Cerebellar cortex (tissue), 1 donor: ENCODE measurements at places on chromosomes 11 and 22.

DNA sequence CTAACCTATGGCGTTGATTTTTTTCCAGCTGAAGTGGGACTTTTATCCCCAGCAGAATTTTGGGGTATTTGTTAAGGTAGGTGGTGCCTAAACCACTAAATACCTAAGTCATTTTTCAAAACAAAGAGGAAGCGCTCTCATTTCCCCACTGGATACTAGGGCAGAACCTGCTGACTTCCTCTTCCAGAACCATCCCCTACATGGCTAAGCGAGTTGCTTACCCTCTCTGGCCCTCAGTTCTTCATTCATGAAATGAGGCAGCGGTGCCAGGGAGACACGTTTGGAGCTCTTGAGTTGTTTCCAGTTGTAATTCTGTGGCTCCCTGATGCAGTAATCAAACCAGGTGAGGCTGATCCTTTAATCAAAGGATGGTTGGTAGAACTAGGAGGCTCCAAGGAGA lies 10.0 kb upstream of the MTMR3 start:
- DNase-seq = no peak

DNA sequence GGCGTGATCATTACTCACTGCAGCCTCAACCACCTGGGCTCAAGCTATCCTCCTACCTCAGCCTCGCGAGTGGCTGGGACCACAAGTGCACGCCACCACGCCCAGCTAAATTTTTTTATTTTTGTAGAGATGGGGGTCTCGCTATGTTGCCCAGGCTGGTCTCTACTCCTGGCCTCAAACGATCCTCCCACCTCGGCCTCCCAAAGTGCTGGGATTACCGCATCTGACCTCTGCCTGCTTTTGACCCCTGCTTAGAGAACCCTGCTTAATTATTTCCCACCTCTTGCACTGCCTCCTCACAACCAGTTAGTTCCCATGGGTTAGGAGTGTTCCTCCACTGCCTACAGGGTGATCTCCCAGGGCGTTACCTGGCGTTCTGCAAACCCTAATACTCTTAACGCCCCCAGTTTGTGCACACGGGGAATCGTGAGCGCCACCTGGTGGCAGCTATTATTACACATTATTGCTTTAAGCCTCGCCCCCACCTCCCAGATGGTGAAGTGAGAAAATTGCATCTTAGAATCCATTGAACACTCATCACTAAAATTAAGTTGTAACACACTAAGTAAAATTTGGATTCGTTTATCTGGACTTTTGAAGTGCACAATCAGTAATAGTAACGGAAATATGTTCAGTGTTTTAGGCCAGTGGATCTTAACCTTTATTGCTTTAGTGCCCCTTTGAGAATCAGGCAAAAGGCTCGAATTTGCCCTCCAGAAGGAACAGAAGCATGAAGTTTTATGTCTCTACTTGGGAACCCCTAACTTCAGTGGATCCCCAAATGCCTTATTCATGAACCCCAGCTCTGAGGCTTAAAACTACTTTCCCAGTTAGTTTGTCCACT lies 61.4 kb upstream of the ASPHD2 start:
- DNase-seq = peak; percentile 49

- DNase-seq = no peak
Measured at GRCh38 chr11:97850701-97851100, 1170.0 kb upstream of the CNTN5 start.

DNA sequence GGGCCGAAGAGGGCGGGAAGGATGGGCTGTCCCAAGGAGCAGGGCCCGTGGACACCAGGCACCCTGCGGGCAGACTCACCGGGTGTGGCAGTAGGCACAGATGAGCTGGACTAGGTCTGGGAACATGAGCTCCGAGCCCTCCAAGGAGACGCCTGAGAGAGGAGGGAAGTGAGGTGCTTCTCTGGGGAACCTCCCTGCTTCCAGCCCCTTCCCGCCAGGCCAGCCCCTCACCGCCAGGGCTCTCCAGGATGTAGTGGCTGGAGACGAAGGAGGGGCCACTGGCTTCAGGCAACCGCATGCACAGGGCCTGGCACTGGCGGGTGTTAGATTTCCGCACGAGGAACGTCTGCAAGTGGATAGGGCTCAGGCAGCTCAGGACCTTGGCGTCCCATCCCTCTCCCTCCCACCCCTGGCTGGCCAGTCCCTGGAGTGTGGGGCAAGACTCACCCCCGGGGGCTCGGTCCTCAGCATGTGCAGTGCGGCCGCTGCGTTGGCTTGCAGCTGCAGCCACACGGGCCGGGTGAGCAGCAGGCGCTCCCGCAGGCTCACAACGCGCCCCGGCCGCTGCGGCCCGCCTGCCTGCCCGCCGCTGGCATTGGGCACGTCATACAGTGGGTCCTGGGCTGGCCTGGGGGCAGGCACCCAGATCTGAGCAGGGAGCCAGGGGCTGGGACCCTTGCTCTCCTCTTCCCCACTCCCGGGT lies 552 bp downstream of the RIN1 start:
- DNase-seq = peak; percentile 50

GRCh38 chr11:124898711-124899110 lies 1.0 kb upstream of the ROBO4 start:
- DNase-seq = peak; percentile 39

DNA sequence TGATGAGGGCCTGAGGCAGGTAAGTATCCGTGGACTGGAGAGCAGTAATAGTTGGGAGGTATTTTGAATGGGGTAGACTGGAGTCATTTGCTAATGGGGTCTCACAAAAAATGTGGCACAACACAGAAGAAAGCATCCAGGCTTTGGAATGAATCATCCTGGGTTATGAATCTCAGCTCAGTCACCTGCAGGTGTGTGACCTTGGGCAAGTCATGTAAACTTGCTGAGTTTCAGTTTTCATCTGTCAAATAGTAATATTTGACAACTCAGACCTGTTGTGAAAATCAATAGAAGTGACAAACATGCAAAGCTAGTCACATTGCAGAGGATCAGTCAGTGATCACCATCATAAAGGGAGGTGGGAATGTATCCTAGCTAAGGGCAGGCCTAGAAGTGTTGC lies 232.0 kb upstream of the TENM4 start:
- DNase-seq = no peak

DNA sequence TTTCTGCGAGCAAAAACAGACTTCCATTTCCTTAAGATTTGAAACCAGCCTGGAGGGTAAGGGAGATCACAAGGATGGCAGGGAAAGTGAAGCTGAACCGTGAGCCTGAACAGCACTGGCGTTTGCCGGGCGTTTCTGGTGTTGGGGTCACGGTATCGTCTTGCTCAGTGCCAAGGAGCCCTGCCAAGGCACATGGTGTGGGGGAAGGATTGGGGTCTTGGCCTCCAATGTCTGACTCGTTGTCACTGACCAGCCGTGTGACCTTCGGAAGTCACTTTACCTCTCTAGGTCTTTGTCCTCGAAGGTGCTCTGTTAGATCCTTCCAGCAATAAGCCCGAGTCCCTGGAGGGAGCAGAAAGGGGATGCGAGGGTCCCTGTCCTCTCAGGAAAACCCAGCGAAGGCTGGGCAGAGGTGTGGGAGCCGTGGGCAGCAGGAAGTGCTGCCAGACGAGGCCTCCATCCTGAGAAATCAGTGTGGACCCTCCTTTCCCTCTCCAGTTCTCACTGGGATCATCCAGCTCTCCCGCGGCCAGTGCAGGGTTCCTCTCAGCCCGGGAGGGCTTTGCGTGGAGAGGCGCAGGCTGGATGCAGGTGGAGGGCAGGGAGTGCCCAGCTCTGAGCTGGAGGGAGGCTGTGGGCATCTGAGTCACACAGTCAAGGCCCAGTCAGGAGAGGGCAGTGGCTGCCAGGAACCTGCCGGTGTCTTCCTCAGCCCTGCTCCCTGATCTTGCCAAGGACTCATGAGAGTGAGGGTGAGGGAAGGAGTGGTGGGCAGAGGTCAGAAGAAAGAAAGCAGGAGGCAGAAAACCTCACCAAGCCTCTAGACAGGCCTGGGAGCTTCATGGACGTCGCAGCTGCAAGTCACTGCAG lies 18.9 kb downstream of the TOM1 start:
- DNase-seq = no peak

DNA sequence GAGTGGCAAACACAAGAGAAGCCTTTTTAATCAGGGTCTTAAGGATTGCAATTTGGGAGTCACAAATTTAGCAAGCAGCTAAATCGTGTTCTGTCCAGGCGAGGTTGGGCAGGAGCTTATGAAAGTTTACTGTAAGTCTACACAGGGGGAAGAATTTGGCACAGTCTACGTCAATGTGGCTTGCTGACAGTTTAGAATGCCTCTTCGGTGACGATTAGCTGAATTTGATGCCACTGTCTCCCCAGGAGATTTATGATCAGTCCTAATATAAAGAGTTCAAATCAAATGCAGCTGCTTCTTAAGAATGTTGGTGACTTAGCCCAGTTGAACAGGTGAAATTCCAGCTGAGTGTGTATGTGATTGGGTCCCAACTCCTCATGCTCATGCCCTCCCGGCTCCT lies 114.1 kb upstream of the CLPB start:
- no peak for DNase-seq

DNA sequence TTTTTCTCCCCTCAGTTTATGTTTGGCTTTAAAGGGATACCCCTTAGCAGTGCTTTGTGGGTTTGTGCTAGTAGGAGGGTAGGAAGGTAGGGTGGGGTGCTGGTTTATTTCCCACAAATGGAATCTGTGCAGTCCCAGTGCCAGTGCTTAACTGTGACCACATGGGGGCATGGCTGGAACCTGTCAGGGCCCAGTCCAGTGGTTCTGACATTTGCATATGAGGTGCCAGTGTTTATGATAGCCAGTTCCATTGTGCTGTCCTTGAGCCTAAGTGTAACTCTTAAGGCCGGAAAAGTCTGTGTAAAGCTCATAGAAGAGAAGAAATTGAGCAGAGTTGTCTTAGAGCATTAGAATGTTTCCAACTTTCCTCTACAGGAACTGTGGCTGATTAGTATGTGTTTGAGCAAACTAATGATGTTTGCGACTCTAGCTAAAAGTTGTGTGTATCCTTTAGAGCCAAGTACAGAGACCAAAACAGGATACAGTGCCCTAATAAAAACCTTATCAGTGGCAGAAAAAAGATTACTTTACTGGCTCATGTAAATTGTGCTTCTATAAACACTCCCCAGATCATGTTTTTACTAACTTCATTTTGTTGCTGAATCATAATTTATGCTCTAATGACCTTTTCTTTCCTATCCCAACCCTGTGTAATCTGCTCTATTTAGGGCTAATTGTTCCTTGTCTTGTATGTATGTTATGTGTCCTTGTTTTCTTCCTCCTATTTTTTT lies 38.1 kb downstream of the DIXDC1 start:
- DNase-seq = no peak

DNA sequence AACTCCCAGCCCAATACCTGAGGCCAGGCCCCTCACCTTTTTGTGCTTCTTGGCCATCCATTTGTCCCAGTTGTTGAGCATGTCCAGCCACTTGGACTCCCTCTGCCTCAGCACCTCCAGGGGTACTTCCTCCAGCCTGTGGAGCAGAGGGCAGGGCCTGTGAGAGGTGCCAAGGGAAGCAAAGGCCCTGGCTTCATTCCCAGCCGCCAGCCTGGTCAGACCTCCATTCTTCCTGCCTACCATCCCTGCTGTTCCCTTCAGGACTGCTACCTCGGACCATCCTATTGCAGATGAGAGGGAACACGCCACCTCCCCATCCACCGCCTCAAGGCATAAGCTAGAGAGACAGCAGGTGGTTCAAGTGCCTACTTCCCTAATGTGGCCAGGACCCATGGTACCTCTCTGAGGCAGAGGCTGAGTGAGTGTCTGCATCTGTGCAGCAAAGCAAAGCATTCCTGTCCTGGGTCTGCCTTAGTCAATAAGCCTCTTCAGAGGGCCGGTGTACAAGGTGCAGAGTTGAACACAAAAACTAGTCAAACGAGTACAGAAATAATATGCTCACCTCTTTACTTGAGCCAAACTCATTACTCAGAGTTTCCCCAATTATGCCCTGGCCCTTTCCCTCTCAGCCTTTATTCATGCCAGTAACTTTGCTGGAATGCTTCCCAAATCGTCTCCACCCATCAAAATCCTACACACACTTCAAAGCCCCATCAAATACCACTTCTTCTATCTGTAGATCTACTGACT lies 15.4 kb upstream of the CASTOR1 start:
- DNase-seq = peak; percentile 57

GRCh38 chr11:5476186-5476819 lies 12.2 kb upstream of the OR52D1 start:
- peak; percentile 29 for DNase-seq

DNA sequence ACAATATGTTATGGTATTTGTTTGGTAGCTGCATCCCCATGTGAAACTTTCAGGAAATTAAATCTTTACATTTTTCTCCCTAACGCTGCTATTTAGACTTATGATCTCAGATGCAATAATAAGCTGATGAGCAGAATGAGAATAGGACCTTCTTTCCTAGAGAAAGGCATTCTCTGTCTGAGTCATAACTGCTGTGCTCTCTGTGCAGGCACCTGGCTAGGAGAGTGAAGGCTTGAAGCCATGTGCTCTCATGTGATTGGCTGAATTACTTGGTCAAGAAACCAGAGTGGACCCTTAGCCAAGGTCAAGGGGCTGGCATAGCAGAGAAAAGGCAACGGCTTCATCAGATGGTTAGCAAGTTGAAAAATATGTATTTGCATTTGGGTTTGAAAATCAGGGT lies 185.0 kb downstream of the ADAMTS15 start:
- DNase-seq = no peak
